Glomerular endothelial cell (primary cell): ENCODE measurements at places on chromosomes 5 and 9.

GRCh38 chr9:126722922-126723806 is 81.7 kb upstream of the ZBTB43 start:
- DNase-seq, result no peak

GRCh38 chr9:127990554-127990953 is 9.8 kb upstream of the EEIG1 start:
- DNase-seq, result no peak

DNA sequence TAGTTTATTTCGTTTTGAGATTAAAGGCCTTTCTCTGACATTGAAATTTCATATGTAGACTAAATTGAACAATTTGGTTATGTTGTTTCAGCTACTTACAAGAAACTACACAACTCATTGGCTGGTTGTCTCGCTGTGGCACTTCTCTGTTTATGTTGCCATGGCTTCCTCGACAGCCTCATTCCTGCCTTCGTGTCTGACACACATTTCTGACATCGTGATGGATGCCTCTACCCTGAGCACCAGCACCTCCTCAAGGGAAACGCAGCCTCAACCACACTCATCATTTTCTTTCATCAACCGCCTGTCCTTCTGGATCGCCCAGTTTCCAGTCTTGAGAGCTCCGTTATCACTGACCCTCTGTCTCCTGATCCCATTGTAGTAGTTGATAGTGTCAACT is 562.8 kb downstream of the PDE4D start:
- no peak for DNase-seq

DNA sequence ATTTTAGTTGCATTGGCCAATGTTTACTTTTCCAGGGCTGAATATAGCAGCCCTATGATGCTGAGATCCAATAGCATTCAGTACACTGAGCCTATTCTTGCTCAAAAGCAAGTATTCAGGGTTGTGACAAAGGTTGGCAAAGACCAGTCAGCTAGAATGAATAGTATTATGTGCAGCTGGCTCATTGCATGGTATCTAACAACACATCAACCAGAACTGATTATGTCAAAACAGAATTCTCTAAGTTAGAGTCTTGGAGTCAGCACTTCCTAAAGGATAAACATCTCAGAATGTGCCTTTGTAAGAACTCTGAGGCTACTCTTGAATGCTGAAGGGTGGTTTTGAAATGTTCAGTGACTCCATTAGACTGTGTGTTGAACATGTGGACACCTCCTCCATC is 774.5 kb upstream of the RGMB start:
- DNase-seq, result no peak

GRCh38 chr5:87746891-87747377 is 334.2 kb upstream of the CCNH start:
- no peak for DNase-seq
